ENCODE measurements at places on chromosomes 2 and 18. TPM values are rescaled to one million over a fixed set of nuclear protein-coding genes. Genes with fewer than 3 reads are reported as not detected.

Gene TTC32
- total RNA-seq: 14.8 TPM

Gene KIAA2012
- not detected for total RNA-seq

DNA sequence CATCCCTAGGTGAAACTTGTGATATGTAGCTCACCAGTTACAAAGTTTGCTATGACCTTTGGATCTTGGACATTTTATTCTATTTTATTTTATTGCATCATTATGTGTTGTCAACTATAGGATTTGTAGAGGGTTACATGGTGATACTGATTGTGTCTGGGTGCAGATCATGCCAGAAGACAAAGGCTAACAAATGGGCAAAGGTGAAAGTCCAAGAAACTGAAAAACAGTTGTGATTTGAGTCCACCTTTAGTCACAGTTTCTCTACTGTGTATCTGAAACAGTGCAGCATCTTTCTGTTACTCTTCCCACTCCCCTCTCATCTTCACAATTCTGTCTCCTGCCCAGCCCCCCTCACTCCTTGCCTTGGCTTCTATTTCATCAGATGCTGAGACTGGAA is 111.9 kb upstream of the LYPD6 start:
- DNase-seq: no peak

Gene NOSTRIN
- not detected for total RNA-seq

DNA sequence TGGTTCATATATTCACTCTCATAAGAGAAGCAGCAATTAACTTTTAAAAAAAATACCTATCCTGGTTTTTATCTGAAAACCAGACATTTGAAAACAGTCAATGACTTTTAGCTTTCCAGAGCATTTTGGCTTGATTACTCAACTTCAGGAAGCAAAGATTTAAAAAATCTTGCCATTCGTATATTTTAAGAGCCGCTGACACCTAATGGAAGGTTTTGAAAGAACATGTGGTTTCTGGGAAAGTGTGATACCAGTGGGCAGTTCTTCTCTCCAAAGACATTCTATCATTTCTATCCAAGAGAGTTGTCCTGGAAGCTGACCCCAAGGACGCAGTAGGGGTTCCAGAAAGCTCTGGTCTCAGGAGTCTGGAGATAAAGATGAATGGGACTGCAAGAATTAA is 234.7 kb downstream of the TTC32 start:
- no peak for DNase-seq

DNA sequence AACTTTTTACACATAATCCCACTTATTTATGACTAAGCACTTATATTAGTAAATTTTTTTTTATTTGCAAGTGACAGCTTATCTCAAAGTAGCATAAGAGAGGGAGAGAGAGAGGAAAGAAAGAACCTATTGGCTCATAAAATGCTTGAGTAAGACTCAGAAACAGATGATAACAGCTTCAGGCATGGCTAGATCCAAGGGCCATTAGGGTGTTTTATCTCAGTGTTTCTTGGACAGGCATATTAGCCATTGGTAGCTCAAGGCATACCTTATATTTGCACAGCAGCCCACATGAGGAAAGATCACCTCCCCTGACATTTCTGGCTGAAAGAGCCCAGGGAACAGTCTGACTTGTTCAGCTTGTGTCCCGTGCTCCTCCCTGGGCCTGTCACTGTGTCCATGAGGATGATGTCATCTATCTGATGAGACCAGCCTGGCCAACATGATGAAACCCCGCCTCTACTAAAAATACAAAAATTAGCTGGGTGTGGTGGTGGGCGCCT is 64.4 kb downstream of the IL1R2 start:
- no peak for DNase-seq

- DNase-seq: no peak
Measured at GRCh38 chr18:3720159-3720558, 270.2 kb downstream of the TGIF1 start.

Gene TRPM8
- total RNA-seq: not detected

Gene CTAGE1
- not detected for total RNA-seq

- DNase-seq: no peak
Measured at GRCh38 chr2:235934774-235935484, 233.3 kb downstream of the GBX2 start.

Gene ABCG5
- 0.14 TPM for total RNA-seq

Gene CABYR
- 0.16 TPM for total RNA-seq

Gene ALPP
- total RNA-seq: not detected

DNA sequence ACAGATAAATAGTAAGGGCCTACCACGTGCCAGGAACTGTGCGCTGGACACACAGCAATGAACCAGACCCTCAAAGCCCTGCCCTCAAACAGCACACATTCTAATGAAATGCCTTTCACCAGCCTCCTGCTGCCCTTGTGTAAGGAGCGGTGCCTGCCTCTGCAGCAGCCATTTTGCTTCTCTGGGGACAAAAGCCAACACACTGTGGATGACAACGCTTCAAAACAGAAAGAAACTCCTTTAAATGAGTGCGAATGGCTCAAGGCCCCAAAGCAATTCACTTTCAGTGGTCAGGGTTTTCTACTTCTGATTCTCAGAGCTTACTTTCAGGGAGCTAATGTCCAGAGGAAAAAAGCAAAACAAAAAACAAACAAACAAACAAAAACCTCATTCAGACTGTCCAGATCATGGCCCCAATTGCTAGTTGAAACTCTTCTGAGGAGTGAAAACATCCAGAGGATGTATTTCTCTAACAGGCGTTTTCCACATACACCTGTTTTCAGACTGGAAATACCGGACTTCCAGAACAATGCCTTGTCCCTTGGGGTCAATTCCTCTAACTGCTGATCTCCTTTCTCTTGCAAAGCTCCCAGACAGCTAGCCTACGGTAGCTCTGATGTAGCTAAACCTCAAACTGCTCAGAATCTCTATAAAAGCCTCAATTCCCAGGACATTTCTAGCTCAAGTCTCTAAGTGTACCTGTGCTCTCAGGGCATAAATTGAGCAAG is 323.3 kb upstream of the ZNF521 start:
- DNase-seq: no peak

Gene SCYGR4
- total RNA-seq: not detected

GRCh38 chr18:33821503-33821902 is 243.5 kb downstream of the ASXL3 start:
- no peak for DNase-seq

GRCh38 chr2:213021971-213022899 is 129.2 kb downstream of the IKZF2 start:
- DNase-seq: no peak

DNA sequence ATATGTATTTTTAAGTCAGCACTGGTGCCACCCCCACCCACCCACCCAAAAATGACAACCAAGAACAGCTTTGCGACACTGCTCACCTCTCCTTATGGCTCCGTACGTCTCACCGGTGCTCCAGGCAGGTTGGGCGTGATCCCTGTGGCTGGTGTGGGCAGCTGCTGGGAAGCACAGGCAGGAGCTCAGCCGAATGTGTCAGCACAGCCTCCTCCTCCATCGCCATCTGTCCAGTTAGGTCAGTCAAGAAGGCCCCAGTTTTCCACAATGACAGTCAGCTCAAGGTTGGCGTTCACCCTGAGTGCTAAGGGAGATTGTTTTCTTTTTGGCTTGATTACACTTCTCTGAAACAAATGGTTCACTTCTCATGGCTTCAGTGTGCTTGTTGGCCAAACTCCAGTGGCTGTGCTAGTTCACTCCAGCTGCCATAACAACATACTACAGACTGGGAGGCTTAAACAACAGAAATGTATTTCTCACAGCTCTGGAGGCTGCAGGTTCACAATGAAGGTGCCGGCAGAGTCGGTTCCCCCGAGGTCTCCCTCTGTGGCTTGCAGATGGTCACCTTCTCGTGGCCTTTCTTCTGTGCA is 30.2 kb downstream of the AMER3 start:
- DNase-seq: no peak

- DNase-seq: no peak
Measured at GRCh38 chr2:241635756-241636155, 1.2 kb downstream of the THAP4 start.

Gene UGT1A10
- total RNA-seq: not detected

Gene NEU4
- 3.2 TPM for total RNA-seq

DNA sequence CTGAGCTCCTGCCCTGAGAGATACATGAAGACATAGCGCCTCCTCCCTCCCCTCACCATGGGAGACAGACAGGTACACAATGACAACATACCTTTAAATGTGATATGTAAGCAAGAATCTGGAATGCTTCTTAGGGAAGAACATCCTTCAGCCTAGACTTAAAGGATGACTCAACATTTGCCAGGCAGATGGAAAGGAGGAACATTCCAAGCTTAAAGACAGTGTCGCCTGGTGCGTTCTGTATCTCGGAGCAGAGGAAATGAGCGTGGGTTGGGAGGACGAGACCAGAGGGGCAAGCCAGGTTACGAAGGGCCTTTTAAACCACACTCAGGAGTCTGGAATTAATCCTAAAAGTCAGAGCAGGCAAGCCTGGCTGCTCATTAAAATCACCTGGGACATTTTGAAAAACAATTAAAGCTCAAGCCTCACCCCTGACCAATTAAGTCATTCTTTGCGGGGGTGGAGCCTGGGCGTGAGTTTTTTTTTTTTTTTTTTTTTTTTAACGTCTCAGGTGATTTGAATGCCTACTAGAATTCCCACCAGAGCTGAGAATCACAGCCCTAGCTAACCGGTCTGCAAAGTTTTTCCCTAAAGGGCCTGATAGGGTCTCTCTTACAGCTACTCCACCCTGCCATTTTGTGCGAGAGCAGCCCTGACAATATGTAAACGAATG is 131.2 kb upstream of the SEC11C start:
- DNase-seq: no peak

Gene ILKAP
- 71.3 TPM for total RNA-seq

- DNase-seq: no peak
Measured at GRCh38 chr2:26444236-26444635, 33.7 kb downstream of the OTOF start.

GRCh38 chr2:176769499-176770370 is 442.9 kb upstream of the HNRNPA3 start:
- DNase-seq: no peak

Gene TCF23
- not detected for total RNA-seq

GRCh38 chr18:13745696-13746095 is 19.2 kb downstream of the RNMT start:
- no peak for DNase-seq

Measured in activated T-helper 2 cell treated with anti-CD3 and anti-CD28 coated beads, Interferon-gamma antibody, Interleukin-2, Interleukin-4, amounts not matched to agents 10 μg/mL and 5 μg/mL and 100 μg/mL, durations not matched to agents 14 hours and 24 hours and 36 hours (primary cell).